ENCODE measurements at places on chromosomes 13 and 19.
A peak's percentile ranks its signal among the peaks of the same experiment; 100 is the strongest.

GRCh38 chr13:26457212-26457611 lies 100.3 kb upstream of the WASF3 start:
- no peak for DNase-seq

GRCh38 chr13:30382836-30383525 lies 39.3 kb upstream of the UBE2L5 start:
- DNase-seq = no peak

DNA sequence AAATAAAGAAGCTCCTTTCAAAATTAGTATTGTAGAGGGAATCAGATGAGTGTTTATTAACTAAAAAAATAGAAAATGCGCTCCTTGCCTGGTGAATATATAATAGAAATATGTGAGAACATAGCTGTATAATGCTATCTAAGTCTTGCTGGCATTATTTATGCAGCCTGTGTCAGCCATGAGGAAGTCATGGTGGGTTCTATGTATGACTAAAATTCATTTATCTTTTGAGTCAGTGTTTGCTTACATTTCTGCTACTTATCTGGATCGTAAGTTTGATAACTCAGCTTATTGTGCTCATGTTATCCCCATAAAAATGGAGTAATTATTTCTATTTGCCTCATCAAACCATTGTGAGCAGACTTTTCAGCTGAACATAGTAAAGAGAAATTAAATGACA lies 449.3 kb downstream of the OXGR1 start:
- no peak for DNase-seq

DNA sequence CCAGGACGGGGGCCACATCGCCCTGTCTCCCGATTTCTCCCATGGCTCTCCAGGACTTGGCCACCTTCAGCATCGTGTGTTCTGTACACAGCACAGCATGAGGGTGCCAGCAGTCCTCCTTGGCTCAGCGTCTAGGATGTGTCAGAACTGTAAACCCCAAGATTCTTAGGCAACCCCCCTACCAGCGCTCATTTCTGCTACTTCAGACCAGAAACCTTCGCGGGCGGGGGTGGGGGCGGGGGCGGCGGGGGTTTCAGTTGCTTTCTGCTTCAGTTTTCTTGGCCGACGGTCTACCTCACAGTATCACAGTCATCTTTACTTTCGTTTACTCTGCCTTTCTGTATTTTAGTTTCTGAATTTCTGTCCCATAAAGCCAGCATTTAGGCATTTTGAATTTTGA lies 82.4 kb downstream of the GGACT start:
- DNase-seq = no peak

DNA sequence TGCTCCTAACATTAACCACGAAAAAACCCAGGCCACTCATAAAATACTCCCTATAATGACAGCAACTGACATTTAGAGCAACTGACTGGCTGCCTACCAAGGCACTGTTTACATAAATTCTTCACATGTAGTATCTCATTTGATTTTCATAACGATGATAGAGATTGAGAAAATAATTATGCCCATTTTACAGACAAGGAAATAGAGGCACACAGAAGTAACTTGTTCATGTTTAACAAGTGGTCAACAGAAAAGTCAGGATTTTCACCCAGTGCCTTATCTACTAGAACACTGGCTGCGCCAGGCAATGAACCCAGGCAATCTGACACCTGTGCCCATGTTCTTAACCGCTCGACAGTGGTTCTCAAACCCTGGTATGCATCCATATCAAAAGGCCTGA lies 6.3 kb downstream of the ZNF45 start:
- no peak for DNase-seq

DNA sequence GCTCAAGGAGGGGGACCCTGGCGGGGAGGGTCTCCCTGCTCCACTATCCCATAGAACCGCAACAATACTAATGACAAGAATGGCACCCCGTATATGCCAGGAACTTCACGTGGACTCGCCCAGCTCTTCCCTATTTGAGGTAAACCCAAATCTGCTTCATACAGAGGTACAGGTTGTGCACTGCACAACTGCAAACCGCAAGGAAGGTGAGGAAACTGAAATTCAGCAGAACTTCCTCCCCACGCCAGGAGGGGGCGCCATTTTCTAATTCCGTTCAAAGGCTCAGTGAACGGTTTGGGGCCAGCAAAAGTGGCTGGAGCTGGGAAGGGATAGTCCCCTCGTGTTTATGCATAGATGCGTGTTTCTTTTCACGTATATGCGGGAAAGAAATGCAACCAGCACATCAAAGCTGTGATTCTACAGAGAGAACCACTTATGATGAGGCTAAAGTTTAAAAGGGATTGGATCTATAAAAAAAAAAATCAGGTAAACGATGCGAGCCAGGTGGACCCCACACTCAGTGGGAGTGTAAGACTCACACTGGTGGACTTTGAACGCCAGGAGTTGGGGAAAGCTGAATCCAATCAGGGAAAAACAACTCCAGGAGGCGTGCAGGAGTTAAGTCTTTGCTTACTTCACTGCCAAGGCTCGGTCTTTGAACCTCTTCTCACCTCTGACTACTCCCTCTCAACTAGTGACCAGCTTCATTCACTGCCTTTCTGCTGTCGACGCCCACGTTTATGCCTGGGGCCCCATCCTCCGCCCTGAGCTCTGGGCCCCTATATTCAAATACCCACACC lies 20.3 kb downstream of the C19orf81 start:
- peak; percentile 32 for DNase-seq

DNA sequence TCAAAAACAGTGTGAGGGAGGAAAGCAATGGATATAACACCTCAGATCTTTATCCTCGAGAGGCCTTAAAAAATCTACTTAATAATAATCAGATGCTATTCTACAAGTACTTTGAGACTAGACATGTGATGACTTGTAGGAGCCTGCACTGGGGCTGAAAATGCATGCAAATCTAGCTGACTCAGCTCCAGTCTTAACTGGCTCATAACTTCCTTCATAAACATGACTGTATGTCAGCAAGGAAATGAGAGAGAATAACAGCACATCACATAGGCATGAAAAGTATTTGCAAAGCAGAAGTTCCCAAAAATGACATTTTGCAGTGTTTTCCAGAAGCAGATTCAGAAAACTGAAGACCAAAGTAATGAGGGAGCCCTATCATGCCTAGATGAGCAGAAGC lies 38.1 kb downstream of the PSG5 start:
- DNase-seq = no peak

GRCh38 chr13:23463661-23464060 lies 30.2 kb upstream of the SACS start:
- no peak for DNase-seq
